ENCODE measurements at places on chromosomes 2 and 18.

DNA sequence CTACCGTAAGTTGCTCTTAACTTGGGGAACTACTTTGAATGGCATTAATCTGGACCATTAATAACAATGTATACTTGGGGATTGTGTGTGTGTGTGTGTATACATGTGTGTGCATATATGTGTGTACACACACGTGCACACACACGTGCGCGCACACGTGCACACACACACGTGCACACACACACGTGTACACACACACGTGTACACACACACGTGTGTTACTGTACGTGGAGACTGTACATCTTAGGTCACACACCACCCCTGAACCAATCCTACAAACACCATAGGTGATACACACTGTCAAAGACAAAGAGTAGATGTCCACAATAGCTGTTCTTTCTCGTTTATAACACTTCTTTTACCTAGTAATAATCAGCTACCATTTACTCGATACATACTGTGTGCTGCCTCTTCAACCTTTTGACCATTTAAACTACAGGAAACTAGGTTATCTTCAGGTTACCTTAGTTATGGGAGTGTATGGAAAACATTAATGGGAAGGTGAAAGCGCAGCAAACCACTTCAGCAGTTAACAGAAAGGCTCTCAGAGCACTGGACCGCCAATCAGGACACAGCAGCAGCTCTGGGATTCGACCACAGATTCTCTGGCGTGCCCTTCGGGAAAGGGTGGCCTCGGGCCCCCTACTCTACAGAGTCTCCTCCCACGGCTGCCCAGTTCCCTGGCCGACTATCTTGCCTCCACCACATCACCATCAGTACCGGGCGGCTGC lies 894 bp upstream of the GCC2 start:
- no peak for DNase-seq

- no peak for DNase-seq
Observed at GRCh38 chr2:36461039-36461681, 105.6 kb downstream of the CRIM1 start.

DNA sequence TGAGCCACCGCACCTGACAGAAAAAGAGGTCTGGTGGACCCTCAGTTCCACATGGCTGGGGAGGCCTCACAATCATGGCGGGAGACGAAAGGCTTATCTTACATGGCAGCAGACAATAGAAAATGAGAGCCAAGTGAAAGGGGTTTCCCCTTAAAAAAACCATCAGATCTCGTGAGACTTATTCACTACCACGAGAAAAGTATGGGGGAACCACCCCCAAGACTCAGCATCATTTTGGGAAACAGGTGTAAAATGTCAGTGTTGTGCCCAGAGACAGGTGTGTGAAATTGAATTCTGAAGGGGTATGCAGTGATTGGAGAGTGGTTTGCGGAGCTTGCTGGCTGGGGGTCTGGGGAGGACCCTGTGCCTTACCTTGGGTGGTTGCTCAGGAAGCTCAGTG lies 4.6 kb upstream of the D2HGDH start:
- no peak for DNase-seq

GRCh38 chr2:149047118-149047517 lies 8.6 kb downstream of the LYPD6B start:
- no peak for DNase-seq

DNA sequence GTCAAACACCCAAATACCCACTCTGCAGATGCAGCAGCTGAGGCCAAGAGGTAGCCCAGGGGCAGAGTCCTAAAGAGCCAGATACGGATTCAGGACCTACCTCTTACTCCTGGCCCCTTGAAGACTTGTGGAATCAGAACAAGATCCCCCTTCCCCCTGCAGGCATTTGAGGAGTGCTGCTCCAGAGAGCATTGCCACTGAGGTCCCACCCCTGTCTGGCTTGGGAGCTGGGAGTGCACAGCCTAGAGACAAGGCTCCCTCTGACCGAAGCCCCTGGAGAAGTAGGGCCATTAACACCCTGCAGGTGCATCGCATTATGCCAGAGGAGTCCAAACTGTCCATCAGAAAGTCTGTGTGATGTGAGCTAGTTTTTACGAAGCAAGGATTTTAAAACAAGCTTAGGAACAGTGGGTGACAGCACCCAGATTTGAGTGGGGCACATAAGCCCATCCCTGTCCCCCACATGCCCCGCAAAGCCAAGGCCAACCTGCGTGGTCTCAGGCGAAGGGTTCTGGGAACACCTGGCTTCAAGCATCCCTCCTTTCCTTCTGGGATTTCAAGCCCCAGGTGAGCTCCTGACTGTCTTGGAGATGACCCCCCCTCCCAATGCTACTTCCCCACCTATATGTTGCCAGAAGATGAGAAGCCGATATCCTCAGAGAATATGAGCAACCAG lies 48.4 kb downstream of the MTERF4 start:
- no peak for DNase-seq

- peak; percentile 64 for DNase-seq
Observed at GRCh38 chr2:162153608-162154224, 1.7 kb upstream of the GCG start.

DNA sequence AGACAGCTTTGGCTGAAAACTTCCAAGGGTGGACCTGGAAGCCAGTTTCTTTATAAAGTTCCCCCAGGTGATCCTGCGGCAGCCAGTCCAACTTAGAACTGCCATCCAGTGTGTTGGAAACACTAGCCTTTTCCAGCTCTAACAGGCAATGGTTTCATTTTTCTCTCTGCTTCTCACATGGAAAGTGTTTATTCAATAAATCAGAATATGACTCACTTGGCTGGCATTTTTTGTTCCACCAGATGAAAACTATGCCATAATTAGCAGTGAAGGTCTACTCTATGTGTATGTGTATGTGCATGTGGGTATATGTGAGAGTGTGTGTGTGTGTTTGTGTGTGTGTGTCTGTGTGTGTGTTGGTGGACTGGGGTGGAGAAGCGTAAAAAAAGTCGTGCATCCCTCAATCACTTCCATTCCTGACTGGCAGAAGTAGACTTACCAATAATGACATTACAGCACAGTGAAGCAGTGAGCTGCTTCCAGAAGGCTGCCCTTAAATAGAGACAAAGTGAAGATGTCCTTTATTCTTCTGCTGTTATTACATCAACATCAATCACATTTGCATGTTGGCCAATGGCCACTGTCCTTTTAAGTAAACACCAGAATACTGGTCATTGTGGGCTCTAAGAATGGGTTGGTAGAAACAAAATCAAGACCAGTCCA lies 90.9 kb upstream of the SETBP1 start:
- DNase-seq: no peak

DNA sequence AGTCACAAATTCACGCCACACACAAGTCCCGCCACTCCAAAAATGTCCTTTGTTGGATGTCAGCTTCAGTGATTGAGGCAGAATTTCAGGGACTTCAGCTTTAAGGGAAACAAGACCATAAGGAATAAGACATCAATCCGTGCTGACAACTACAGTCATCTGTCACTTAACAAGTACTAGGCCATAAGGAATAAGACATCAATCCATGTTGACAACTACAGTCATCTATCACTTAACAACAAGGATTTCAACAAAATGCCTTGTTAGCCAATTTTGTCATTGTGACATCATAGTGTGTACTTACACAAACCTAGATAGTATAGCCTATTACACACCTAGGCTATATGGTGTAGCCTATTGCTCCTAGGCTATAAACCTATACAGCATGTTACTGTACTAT lies 58.0 kb downstream of the ANTXR1 start:
- no peak for DNase-seq

- no peak for DNase-seq
Observed at GRCh38 chr2:226679389-226680065, 120.1 kb downstream of the IRS1 start.

- DNase-seq: no peak
Observed at GRCh38 chr2:107361751-107362381, 464.8 kb upstream of the RGPD4 start.

DNA sequence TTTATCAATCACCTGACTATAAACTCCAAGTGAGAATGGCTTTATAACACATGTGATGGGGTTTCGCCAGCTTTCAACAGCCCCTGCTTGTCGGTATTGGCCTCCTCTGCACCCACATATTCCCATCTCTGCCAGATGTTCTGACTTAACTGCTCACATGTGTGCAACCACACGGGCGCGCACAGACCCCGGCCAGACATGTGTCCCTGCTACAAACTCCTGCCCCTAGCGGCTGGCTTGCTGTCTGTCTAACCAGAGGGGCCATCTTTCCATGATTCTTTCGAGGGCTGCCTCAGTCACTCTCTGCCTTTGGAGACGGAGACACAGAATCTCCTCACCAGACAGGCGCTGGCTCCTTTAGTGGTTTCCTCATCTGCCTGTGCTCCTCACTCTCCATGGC lies 15.3 kb downstream of the STON1 start:
- no peak for DNase-seq

DNA sequence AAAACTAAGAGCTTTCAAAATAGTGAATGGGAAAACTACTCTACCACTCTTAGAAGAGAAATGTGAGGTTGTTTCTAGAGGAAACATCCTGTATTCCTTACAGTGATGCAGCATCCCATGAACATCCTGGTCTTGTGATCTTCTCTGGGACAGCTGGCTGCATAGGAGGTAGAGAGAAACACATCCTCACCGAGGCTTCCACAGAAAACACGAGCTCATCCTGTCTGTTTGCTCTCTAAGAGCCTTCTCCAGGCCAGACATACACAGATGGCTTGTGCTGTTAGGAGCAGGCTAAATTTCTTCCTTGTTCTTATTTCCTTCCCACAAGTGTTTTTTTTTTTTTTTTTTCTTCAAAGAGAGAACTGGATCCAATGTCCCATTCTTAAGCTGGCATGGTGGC lies 14.7 kb upstream of the FZD7 start:
- no peak for DNase-seq

- DNase-seq: no peak
Observed at GRCh38 chr2:241904011-241904718, 34.6 kb downstream of the RTP5 start.

GRCh38 chr2:54691445-54692135 lies 31.9 kb upstream of the EML6 start:
- DNase-seq: no peak

GRCh38 chr2:227473122-227473461 lies 1.1 kb downstream of the AGFG1 start:
- DNase-seq: no peak

- DNase-seq: peak; percentile 59
Observed at GRCh38 chr2:25043241-25043867, 1.5 kb downstream of the EFR3B start.

- DNase-seq: no peak
Observed at GRCh38 chr2:220915092-220915623, 656.9 kb downstream of the EPHA4 start.

- no peak for DNase-seq
Observed at GRCh38 chr2:120393456-120393855, 47.5 kb downstream of the INHBB start.

DNA sequence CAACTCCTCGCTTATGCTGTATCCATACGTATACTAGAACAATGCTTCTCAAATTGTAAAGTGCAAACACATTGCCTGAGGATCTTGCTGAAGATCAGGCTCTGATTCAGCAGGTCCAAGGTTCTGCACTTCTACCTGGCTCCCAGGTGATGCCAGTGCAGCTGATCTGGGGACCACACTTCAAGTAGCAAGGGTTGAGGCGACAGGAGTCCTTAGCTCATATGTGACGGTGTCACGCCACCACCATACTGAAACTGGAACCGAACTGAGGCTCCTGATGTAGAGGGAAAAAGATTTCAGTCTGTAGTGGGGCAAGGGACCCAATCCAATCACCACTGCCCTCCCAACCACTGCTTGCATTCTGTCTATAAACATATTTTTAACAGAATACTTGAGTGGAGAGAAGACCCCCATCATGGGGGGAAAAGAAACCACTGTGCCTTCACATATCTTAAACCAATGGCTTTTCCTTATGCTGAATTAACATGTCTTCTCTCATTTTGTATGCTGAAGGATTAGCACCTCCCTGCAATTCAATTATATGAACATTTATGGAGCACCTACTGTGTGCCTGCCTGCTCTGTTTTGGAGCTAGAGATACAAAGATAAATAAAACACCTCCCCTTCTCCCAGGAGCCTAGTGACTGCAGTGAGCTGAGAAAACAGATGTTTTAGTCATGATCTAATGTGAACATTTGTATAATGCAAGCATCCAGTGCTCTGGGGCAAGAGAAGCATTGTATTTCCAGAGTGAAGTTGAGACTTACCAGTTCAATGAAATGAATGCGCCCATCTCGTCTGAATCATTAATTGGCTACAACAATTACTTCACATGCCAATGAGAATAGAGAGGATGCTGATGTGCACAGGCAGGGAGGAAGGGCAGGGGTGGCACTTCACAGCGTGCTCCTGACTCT lies 6.6 kb upstream of the ASAP2 start:
- DNase-seq: no peak

- no peak for DNase-seq
Observed at GRCh38 chr2:9398881-9399780, 24.2 kb downstream of the ITGB1BP1 start.

All from activated naive CD8-positive, alpha-beta T cell treated with anti-CD3 and anti-CD28 coated beads, Interleukin-2, amount 50 U/mL, for 24 hours (primary cell).